Vagina (tissue), 2 donors: ENCODE measurements at places on chromosomes 1 and 21. TPM values are rescaled to one million over a fixed set of nuclear protein-coding genes. Genes with fewer than 3 reads are reported as not detected.

DNA sequence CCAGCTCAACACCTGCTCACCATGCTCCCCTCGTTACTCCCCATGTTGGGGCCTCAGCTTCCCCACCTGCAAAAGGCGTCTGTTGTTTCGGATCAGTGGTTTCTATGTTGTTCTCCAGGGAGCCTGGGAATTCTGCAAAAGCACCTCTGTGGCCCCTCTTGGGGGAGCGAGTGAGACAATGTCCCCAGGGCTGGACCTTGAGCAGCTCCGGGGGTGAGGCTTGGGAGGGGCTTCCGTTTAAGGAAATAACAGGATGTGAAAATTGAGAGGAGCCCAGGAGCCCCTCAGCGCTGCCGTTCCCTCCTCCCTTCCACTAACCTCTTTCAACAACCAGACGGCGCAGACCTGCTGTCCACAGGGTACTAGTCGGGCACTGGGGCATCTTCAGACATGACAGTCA, 98.5 kb upstream of the IFFO2 start:
- DNase-seq: no peak

DNA sequence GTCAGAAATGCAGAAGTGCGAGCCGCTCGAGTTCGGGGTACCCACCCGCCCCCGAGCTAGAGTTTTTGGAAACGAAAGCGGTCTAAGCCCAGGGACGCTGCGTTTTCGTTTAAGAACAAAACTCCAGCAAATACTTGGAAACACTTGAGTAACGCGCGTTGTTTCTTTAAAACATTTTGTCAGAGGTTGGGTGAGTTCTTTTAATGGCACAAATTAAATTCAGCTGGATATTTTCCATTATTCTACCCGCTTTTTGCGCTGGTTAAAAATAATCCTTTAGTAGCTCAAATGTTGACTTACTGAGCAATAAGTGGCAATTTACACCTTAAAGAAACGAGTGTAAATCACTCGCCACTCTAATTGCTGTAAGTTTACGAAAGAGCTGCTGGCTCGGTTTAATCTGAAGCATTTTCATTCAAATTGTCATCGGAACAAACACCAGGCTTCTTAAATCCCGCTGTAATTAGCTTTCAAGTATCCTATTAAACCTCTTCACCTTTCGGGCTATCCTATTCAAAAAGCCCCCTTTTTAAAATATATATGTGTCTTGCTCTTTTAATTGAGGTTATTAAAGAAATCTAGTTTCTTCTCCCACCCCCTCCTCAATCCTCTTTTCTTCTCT, 1.5 kb downstream of the LHX8 start:
- DNase-seq: no peak

GRCh38 chr1:3003039-3003940, 18.0 kb upstream of the ACTRT2 start:
- DNase-seq: no peak

GRCh38 chr1:12220890-12221289, 8.9 kb upstream of the VPS13D start:
- DNase-seq: no peak

DNA sequence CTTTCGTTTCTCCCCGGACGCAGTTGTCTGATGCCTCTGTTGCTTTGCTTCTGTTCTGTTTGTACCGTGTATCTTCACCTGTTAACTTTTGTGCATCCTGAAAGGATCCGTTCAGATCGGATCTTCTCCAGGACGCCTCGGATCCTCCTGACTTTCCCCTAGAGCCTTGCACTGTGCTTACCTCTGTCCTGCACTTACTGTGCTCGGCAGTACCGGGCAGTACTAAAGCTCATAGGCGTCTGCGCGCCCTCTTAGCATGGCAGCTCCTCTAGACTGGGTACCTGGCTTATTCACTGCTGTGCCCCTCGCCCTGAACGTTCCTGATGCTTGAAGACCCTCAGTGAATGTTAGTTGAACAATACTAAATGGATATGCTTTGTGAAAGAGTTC, 934 bp downstream of the SCP2 start:
- DNase-seq: no peak

- no peak for DNase-seq
These were observed 22.5 kb downstream of the ZNF670 start for GRCh38 chr1:247056071-247056470.

- DNase-seq: no peak
These were observed 14.9 kb downstream of the PRDM2 start for GRCh38 chr1:13714851-13715250.

DNA sequence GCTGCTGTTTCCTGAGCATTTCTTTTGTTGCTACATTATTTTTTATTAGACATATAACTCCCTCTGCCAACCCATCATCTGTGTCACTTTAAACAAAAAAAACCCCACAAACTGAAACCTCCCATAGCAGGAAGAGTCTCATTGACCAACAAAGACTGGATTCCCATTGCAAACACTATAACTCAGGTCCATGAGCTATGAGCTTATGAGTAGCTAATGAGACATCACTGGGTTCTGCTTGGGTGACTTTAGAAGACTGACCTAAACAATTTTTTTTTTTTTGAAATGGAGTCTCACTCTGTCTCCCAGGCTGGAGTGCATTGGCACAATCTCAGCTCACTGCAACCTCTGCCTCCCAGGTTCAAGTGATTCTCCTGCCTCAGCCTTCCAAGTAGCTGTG, 212.8 kb downstream of the LTN1 start:
- no peak for DNase-seq

- no peak for DNase-seq
These were observed 11.0 kb downstream of the PRDM15 start for GRCh38 chr21:41868062-41868710.

- DNase-seq: no peak
These were observed 432 bp downstream of the AKT3 start for GRCh38 chr1:243849421-243850201.

DNA sequence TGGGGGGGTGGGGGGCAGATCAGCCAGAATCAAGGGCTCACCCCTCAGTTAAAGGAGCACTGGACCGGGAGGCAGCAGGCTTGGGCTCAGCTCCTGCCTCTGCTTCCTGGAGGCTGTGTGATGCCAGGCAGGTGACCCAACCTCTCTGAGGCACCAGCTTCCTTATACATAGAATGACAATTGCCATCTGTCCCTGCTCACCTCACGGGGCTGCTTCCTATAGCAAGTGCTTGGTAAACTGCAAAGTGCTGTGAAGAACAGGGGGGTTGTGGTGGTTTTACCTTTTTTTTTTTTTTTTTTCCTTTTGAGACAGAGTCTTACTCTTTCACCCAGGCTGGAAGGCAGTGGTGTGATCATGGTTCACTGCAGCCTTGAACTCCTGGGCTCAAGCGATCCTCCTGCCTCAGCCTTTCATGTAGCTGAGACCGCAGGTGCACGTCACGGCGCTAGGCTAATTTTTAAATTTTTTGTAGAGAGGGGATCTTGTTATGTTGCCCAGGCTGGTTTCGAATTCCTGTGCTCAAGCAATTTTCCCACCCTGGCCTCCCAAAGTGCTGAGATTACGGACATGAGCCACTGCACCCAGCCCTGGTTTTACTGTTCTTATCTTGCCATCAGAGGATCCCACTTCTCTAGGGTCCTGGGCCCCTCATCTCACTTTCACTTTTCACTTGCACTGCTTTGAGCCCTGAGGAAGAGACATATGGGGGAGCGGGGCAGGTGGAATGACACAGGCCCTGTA, 11.6 kb downstream of the KCNQ4 start:
- no peak for DNase-seq

- DNase-seq: no peak
These were observed 219.5 kb downstream of the GRIK3 start for GRCh38 chr1:36814774-36815173.

DNA sequence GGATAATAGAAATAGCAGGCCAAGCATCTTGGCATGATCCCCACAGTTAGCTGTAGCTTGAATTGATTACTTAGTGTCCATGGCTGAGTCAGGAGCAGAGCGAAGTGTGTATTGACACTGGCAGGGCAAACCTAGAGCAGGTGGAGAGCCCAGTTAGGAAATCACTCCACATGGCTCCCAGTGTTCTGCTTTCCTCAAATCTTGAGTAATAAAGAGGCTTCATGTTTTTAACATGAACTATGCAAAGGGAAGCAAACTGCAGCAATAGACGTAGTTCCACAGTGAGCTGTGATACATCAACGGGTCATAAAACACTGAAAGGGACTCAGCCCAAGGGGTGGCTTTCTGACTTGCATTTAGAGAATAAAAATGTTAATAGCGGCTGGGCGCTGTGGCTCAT, 28.9 kb downstream of the RHEX start:
- no peak for DNase-seq

- no peak for DNase-seq
These were observed 7.1 kb upstream of the UBXN10 start for GRCh38 chr1:20178634-20179370.

GRCh38 chr1:32765570-32766327, 51.4 kb downstream of the YARS1 start:
- DNase-seq: no peak

DNA sequence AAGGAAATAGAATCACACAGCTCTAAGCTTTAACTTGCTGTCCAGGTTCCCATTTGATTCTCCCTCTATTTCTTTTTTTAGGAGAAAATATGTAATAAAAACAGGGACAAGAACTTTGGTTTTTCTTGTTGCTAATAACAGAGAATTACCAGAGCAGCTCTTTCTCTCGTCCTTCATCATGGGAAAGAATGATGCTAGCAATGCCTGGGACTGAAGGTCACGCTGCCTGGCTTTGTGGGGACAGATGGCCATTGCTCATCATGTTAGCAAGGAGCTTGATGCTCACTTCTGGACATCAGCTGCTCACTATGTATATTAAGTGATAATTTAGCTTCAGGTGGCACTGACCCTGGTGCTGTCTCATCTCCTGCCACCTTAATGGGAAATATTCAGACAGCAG, 77.3 kb upstream of the AKT3 start:
- DNase-seq: no peak

- no peak for DNase-seq
These were observed 20.7 kb downstream of the MIS18A start for GRCh38 chr21:32257962-32258785.

DNA sequence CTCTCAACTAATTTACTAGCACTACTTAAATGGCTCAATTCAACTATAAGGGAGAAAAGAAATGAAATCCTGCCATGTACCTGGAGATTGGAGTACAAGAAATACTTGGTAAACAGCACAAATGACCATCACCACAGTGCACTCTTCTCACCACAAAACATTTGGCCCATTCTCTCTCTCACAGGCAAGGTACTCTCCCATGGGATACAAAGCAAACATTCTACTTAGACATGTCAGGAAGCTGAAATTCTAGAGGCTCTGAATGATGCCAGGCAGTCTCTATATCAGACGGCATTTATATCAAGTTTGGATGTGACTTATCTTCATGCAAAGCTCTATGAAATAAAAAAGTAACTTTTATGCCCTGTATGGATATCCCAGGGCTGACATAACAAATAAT, 72.5 kb downstream of the DPT start:
- no peak for DNase-seq

GRCh38 chr1:9200441-9200840, 34.1 kb upstream of the H6PD start:
- DNase-seq: no peak

- no peak for DNase-seq
These were observed 1.1 kb downstream of the ADGRB2 start for GRCh38 chr1:31762726-31763670.

The TRIM67 gene
- total RNA-seq: not detected

The OR2T3 gene
- total RNA-seq: not detected

The WDR26 gene
- 77.3 TPM for total RNA-seq

The MAP1LC3C gene
- total RNA-seq: 1.2 TPM

The PLA2G5 gene
- 2.7 TPM for total RNA-seq

The TBX19 gene
- 3.9 TPM for total RNA-seq

The S100A8 gene
- total RNA-seq: 1,155 TPM

The SPRR2F gene
- total RNA-seq: 2.5 TPM

The CELA3A gene
- total RNA-seq: not detected

The CSTB gene
- total RNA-seq: 173 TPM

The CHI3L1 gene
- total RNA-seq: 51.3 TPM

The OR14K1 gene
- 1.5 TPM for total RNA-seq

The PPFIA4 gene
- total RNA-seq: 11.5 TPM

The SERPINC1 gene
- not detected for total RNA-seq
